ENCODE measurements at places on chromosomes 2 and 18.
A peak's percentile ranks its signal among the peaks of the same experiment; 100 is the strongest.

GRCh38 chr2:214560618-214561190, 149.8 kb downstream of the VWC2L start:
- no peak for DNase-seq

DNA sequence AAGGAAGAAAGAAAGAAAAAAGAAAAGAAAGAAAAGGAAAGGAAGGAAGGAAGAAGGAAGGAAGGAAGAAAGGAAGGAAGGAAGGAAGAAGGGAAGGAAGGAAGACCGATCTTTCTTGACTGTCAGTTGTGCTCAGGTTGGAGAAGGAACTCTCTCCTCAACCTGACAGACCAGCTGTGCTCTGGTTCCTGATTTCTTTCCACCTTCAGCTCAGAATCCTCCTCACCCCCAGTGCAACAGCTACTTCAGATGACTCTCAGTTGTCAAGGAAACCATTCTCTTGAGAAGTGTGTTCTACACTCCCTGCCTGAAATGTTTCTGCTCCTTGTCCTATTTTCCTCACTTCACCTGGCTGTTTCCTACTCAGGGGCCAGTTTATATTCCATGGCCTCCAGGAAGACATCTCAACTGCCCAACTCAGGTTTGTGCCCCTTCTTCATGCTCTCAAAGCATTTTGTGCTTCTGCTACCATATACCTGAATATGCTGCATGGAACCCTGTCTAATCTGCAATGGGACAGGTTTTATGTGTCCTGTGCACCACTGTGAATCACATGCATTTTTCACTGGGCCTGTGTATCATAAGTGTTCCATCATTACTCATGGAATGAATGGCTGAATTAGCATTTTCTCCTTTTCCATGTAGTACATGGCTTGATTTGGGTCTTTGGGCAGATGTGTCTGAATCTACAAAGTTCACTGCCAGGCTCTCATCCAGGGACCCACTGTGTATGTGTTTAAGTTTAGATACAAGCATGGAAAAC, 32.8 kb upstream of the DOCK10 start:
- no peak for DNase-seq

DNA sequence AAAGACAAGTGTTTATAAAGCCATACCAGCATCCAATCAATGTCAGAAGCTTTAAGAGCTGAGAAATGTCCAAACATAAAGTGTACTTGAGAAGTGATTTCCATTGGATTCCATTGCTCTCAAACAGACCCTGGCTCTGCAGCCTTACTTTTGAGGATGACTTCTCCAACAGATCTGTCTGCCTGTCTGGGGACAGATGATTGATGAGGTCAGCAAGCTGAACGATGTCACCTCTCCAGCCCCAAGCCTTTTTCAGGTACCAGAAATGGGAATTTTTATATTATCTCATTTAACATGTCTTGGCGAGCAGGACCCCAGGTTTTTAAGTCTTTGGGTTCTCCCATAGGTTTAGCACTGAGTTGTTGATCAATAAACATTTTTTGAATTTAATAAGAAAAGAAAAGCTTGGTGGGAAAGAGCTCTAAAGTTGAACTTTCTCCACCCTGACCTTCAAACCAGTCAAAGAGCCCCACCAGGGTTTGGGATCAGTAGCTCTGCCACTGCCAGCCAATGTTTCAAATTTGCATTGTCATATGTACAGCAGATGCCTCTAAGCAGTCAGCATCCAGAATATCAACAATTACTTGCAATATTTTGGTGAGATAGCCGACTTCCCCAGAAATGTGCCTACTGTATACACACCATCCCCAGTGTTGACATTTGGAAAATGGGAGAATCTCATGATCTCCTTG, 22.5 kb downstream of the PTPN18 start:
- no peak for DNase-seq

DNA sequence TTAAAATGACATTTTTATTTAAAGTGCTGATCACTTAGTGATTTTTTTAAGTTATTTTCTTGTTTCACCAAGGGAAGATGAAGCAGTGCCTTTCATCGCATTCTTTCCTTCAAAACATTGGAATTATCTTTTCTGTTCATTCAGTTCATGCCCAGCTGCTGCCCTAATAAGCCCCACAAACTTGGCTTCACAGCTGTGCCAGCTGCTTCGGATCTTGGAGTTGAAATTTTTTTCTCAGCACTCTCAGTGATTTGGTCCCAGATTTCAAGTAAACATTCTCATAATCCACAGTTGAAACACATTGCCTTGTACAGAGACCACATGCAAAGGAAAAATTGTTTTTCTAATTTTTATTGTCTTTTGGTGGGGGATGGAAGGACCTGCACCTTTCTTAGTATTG, 353.3 kb upstream of the LRP1B start:
- DNase-seq, result no peak

DNA sequence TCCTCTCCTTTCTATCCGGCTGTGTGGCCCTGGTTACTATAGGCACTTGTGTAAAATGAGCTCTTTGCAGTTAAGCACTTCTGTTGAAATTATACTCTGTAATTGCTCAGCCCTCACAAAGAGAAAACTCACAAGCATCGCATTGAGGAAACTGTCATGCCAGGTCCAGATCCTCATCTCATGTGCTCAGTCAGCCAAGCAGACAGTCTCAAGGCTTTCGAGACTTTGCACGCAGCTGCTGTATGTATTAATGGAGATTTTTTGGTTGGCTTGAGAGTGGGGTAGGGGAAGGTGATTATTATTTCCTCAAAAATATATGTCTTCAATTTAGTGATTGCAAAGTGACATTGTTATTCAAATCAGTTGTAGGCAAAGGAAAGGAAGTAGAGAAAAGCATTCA, 33.0 kb upstream of the PHLPP1 start:
- peak; percentile 13 for DNase-seq

DNA sequence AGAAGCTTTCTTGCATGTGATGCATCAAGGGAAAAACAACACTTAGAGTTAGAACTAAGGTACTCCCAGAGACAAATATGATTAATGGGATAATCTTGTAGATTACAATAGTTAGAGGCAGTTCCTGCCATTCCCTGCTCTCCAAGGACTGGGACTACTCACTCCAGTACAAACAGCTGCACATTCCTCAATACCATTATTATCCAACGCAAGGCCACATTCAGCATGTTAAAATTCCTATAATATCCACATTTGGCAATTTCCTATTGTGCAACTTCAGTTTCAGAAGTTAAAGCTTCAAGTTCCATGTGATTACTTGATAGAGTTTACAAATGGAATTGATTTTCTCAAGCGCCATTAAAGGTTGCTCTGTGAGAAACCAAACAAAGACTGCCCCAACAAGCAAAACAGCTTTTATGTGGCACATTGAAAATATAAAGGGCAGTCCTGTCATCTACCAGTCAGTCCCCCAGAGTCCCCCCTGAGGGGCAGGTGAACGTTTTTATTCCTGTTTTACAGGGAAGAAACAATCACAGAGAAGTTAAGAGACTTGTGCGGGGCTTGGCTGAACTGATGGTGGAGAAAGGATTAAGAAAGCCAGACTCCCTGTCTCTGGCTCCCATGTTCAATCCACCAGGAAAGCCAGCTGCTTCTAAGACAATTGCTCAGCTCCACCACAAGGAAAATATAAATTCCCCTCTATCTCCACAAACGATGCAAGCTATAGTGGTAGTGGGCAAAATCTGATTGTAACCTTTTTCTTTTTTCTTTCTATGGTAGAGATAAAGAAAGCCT, 72.6 kb downstream of the TXNL1 start:
- no peak for DNase-seq

DNA sequence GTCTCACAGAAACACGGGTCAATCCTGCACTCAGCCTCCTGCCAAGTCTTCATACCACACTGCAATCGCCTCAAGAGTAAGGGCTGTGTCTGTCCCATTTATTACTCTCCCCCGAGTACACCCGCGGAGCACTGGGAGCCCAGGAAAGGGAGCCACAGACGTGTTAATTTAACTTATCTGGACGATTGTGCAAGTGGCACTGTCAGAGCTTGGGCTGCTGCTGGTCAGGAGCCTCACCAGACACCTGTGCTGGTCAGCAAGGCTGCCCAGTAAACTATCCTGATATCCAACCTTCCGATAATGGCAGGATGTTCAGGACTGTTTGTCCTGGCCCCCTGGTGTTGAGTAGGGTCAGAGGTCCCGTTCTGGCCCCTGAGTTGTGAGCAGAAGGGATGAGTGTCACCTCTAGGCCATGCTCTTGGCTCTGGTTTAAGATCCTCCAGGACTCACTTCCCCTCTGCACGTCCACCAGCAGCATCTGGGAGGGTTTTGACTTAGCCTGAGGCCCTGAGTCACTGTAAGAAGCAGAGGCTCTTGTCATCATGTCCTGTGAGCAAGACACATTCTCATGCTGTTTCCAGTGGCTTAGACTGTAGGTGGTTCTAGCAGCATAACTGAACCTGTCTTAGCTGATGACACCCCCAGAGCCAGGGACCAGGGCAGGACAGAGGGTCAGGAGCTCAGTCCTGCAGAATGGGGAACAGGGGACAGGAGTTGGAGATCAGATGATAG, 82.5 kb upstream of the ARL4C start:
- no peak for DNase-seq

- no peak for DNase-seq
Measured at GRCh38 chr2:67904566-67904965, 158.2 kb downstream of the C1D start.

GRCh38 chr2:219919506-219919905, 292.1 kb downstream of the SLC4A3 start:
- no peak for DNase-seq

DNA sequence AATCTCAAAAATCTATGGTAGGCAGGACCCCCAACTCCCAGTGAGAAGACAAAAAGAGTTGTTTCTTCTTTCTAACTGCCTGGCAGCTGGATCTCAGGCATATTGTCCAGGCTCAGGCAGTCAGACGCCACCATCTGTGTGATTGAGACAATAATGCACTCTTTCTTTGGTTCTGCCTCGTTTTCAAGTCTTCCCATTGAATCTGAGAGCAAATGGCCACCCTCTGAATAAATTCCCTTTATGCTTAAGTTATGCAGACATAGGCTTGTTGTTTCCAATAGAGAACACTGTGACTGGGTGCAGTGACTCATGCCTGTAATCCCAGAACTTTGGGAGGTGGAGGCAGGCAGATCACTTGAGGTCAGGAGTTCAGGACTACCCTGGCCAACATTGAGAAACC, 15.3 kb upstream of the CD207 start:
- DNase-seq, result no peak

DNA sequence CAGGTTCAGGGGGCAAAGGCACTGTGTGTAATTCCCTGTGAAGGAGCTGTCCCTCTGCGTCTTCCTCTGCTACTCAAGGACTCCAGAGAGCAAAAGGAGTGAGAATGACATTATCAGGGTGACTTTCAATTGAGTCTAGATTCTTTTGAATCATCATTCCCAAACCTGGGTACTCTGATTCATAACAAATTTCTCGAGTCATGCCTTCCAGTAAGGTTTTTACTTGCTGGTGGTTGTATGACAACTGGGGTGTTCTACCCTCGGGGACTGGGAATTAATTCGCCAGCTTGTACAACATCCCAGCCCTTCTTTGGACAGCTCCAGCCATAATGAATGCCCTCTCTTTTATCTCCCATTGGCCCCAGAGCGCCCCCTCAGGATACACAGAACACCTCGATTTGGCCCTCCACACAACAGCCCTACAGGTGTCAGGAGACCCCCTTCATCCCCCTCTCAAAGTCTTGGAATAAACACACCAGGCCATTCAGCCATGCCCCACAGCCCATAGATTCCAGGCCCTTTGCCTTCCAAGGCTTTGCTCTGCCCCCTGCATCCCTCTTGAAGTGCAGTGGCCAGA, 254.5 kb downstream of the KLHL29 start:
- no peak for DNase-seq

DNA sequence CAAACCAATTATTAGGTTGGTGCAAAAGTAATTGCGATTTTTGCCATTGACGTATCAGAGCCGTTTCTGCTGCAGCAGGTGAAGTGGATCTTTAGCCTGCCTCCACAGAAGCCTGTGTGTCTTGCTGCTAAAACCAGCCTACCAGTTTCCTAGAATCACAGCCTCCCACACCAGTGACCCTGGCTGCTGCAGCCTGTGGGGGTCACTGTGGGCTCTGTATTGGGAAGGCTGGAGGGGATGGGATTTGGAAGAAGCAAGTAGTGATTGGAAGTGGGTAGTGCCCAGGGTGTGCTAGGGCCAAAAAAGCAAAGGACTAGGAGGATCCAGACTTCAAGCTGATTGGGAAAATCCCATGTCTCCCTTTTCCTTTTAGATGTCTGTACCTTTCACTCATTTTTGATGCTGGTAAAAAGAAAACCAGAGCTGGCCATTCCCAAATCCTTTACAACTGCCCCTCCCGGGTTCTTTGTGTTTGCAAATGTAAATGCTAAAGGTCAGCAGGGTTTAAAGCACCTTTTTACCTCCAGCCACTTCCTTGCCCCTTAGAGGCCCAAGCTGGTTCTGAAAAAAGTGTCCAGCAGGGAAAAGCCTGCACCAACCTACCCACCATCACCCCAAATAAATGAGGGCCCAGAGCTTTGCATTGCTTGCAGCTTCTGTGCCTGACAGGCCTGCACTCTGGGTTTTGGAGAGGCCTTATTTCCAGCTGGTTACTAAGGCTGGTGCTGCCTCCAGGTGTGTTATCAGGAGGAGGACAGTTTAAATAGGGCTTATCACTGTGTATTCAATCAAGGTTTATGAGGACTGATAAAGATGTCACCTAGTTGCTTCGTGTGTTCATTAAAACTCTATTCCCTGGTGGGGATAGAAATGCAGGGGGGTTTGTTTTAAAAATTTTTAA, 172.0 kb downstream of the MIB1 start:
- no peak for DNase-seq
